ENCODE measurements at places on chromosomes 5 and 9. TPM values are rescaled to one million over a fixed set of nuclear protein-coding genes. Genes with fewer than 3 reads are reported as not detected.
A peak's percentile ranks its signal among the peaks of the same experiment; 100 is the strongest.

GRCh38 chr5:143417503-143418139 lies 14.1 kb upstream of the NR3C1 start:
- ATAC-seq: no peak

DNA sequence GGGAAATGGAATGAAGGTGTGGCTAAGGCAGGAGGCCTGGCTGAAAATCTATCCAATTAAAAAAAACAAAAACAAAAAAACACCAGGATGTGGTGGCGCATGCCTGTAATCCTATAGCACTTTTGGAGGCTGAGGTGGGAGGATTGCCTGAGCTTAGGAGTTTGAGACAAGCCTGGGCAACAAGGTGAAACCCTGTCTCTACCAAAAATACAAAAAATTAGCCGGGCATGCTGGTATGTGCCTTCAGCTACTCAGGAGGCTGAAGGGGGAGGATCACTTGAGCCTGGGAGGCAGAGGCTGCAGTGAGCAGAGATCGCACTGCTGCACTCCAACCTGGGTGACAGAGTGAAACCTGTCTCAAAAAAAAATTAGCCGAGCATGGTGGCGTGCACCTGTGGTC lies 21.1 kb downstream of the GRHPR start:
- ATAC-seq: no peak

GRCh38 chr9:84314306-84314705 lies 26.3 kb downstream of the SLC28A3 start:
- ATAC-seq: no peak

- ATAC-seq: no peak
Observed at GRCh38 chr9:88379352-88379751, 8.9 kb upstream of the SPIN1 start.

DNA sequence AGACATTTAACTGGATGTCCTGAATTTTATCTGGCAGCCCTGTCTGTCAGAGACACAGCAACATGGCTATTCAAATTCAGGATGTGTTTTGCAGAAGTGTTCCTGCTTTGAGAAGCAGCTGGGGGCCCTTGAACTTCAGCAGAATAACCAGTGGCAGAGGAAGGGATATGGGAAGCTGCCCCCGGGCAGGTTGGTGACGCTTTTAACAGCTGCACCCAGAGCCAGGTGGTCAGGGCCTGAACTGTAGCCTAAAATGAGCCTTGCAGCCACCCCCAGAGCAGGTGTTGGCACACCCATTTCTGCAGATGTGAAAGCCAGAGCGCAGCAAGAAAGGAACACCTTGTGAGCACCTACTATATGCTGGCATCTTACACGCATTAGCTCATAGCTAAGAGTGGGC lies 128.7 kb upstream of the BOD1 start:
- no peak for ATAC-seq

- ATAC-seq: no peak
Observed at GRCh38 chr9:84852617-84853301, 183.2 kb downstream of the NTRK2 start.

DNA sequence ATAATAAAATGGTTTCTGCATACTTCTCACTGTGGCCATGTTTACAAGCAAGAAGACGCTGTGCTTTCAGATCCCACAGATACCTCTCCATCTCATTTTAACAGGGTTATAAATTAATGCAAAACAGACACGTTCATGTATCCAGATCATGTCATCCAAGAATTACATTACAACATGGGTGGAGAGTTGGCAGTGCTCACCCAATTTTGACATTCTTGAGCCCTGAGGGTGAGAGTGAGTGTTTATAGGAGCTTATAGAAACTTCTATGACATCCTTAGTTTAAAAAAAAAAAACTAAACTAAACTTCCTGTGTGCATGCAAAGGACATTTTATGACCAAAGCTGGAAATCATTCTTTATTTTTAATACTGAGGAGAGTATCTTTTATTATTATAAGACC lies 9.1 kb downstream of the PRKACG start:
- no peak for ATAC-seq

GRCh38 chr9:122197426-122197825 lies 31.3 kb downstream of the LHX6 start:
- no peak for ATAC-seq

DNA sequence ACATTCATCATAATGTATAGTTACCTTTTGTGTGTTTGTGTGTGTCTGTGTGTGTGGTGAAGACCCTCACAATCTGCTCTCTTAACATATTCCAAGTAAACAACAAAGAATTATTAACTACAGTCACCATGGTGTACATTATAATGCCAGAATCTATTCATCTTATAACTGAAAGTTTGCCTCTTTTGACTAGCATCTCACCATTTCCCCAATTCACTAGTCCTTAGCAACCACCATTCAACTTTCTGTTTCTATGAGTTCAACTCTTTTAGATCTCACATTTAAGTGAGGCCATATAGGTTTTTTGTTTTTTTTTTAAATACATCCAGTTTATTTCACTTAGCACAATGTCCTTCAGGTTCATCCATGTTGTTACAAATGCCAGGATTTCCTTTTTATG lies 83.6 kb downstream of the SMC2 start:
- ATAC-seq: no peak

DNA sequence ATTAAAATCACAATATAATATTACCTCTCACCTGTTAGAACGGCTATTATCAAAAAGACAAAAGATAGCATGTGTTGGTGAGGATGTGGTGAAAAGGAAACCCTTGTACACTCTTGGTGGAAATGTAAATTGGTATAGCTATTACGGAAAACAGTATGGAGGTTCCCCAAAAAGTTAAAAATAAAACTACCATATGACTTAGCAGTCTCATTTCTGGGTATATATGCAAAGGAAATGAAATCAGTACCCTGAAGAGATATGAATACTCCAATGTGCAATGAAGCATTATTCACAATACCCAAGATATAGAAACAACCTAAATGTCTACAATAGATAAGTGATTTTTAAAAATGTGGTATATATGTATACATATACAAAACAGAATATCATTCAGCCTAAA lies 199.9 kb downstream of the SNX18 start:
- ATAC-seq: no peak

DNA sequence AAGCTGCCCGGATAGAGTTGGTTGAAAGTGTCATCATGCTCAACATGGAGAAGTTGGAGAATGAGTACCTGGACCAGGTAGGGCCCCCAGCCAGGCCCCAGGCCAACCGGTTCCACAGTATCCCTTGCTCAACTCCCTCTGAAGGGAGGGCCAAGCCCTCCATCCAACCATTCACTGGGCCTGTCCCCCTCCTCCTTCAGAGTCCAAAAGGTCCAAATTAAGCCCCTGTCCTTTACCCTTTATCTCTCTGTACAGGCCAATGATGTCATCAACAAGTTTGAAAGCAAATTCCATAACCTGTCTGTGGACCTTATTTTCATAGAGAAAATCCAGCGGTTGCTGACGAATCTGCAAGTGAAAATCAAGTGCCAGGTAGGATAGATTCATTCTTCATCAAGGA lies 47.2 kb downstream of the CCDC180 start:
- ATAC-seq: no peak

DNA sequence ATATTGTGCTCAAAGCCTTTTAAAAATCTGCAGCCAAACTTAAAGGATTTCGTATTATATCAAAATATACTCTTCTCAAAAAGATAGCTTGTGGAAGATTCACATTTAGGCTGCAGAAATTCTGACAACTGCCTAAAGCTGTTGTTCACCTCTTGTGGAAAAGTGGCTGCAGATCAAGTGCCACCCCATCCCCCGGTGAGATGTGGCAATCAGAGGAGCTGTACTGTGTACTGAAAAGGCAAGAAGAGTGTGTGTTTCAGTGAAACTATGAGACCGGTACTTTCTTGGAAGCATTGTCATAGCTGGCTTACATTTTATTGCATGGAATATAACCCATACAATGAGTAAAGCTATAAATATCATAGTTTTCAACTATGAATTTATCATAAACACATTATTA lies 64.3 kb downstream of the CDH18 start:
- ATAC-seq: no peak

GRCh38 chr9:22975951-22976350 lies 529.3 kb downstream of the DMRTA1 start:
- no peak for ATAC-seq

GRCh38 chr9:31736581-31737179 lies 647.8 kb upstream of the ACO1 start:
- ATAC-seq: no peak

- no peak for ATAC-seq
Observed at GRCh38 chr5:107601076-107601475, 69.7 kb downstream of the EFNA5 start.

GRCh38 chr9:113493203-113493520 lies 29.6 kb downstream of the RGS3 start:
- no peak for ATAC-seq

GRCh38 chr9:129482521-129483414 lies 138.1 kb downstream of the C9orf50 start:
- ATAC-seq: peak; percentile 79

GRCh38 chr5:65480306-65480865 lies 1.3 kb downstream of the ADAMTS6 start:
- peak; percentile 46 for ATAC-seq

GRCh38 chr5:59766427-59767210 lies 126.9 kb downstream of the PDE4D start:
- no peak for ATAC-seq

GRCh38 chr5:128522336-128522735 lies 15.7 kb downstream of the FBN2 start:
- no peak for ATAC-seq

GRCh38 chr5:59301727-59302126 lies 591.8 kb downstream of the PDE4D start:
- no peak for ATAC-seq

GRCh38 chr9:75170898-75171360 lies 82.6 kb downstream of the OSTF1 start:
- no peak for ATAC-seq

DNA sequence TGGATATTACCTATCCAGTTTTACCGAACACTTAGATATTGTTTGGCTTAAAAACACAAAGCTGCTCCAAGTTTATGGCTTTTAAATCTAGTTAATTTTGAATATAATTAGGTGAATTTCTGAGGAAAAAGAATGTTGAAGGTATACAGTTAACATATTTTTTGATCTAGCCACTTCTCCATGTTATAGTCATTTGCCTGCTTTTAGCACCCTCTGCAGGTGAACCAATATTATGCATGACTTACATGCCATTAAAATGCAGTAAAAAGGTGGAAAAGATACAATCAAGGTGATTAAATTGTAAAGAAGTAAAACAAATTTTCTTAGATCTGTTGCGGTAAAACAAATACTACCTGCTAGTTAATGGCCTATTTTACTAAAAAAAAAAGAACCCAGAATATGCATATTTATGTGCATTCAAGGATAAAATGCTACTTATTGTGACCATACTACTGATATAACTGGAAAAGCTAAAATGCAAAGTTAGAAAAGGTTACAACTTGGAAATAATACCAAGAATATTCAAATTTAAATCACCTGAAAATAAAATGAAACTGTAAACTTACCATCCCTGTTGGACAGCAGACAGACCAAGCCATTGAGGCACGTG lies 132.1 kb downstream of the AP3B1 start:
- ATAC-seq: no peak

DNA sequence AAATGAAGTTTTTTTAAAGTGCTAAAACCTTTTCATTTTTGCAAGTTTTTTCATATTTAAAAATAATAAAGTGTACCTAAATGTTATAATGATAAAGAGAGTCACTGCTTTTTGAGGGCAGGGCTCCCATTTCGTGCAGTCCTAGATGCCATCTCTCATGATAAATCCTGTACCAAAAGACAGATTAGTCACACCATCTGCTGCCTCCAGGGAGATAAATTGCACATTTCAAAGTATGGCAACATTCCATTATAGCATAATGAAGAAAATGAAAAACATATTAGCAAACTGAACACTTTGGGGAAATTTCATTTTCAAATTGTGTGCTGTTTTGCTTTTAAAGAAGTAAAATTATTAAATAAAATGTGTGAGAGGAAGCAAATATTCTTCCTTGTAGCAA lies 257.2 kb downstream of the KIAA0825 start:
- ATAC-seq: no peak

DNA sequence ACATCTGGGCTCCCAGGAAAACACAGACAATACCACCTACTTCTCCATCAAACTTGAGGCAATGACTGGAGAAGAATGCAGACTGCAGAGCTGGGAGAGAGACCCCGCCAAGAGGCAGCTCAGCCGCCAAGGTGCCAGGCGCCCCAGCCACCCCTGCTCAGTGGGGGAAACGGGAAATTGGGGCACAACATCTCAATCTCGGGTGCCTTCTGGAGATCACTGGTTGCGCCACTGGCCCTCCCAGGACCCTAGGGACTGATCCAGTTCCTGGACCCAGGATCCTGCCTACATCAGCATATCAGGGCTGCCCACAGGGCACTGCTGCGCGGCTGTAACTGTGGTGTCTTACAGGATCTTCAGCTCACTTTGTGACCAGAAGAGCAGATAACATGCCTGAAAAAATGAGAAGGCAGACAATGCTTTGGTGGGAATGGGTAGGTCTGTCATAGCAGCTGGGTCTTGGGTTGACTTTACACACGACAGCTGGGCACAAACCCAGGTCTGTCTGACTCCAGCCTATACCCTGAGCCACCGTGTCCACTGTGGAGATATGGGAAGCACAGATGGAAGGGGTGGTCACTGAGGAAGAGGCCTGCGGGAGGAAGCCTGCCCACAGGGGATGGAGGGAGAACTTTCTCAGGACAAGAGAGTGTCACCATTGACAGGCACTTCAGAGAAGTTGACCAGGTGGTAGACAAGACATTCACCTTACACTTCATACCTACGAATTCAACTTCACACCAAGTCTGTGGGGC lies 135.2 kb upstream of the RAPGEF1 start:
- no peak for ATAC-seq

- ATAC-seq: no peak
Observed at GRCh38 chr9:126399251-126399650, 72.6 kb downstream of the MVB12B start.

DNA sequence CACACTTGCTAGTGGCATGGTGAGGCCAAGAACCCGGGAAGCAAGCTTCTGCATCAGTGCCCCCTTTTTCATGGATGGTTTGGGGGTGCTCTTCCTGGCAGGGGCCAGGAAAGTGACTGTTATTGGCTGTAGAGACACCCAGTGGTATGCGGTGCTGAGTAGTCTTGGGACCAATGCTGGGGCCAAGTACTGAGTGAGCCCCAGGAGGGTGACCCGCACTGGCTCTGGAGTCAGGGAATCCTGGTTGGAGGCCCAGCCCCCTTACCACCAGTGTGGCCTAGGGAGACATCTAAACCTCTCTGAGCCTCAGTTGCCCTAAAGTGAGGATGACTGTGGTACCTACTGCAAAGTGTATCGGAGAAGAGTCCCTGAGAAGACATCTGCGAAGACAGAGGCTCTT lies 41.2 kb upstream of the SYNPO start:
- no peak for ATAC-seq

- peak; percentile 73 for ATAC-seq
Observed at GRCh38 chr5:172678902-172679301, 37.8 kb downstream of the NEURL1B start.

PCDHGA8 gene
- total RNA-seq: 3.0 TPM

ERBIN gene
- total RNA-seq: 63.7 TPM

MRPL36 gene
- 37.7 TPM for total RNA-seq

NEUROG1 gene
- total RNA-seq: not detected

PDE6A gene
- total RNA-seq: not detected

OTULIN gene
- 23.8 TPM for total RNA-seq

PRDM9 gene
- not detected for total RNA-seq

PCDHA7 gene
- not detected for total RNA-seq

INSL6 gene
- not detected for total RNA-seq

OR4F3 gene
- total RNA-seq: not detected

GRK6 gene
- 42.3 TPM for total RNA-seq

TSSK1B gene
- 0.93 TPM for total RNA-seq

SRD5A1 gene
- 2.2 TPM for total RNA-seq
